ENCODE measurements at places on chromosomes 7 and 10.

GRCh38 chr10:49056356-49056755 is 59.0 kb downstream of the VSTM4 start:
- no peak for DNase-seq

GRCh38 chr7:22821702-22822485 is 755 bp downstream of the TOMM7 start:
- peak; percentile 56 for DNase-seq

DNA sequence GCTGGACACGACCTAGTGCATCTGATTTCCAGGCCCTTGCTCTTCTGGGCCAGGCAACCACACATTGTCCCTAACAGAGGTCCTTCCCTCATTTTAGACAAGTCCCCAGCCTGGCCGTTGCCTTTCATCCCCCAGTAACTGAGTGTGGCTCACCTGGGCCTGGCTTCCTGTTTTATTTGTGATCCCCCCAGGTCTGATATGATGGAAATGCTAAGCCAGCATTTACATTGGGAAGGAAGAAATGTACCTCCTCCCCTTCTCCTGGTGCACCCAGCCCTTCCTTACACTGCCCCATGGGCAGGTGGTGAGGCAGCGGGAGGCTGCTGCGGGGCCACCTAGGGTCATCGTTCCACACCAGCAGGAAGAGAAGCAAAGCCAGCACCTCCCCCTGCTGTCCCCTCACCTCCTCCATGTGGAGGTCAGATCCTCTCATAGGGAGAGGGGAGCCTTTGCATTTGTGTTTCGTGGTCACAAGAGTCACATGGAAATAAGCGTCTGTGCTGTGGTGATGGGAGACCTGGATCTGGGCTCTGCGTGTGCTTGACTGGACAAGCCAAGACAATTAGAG is 108.8 kb downstream of the GLRX3 start:
- peak; percentile 23 for DNase-seq

DNA sequence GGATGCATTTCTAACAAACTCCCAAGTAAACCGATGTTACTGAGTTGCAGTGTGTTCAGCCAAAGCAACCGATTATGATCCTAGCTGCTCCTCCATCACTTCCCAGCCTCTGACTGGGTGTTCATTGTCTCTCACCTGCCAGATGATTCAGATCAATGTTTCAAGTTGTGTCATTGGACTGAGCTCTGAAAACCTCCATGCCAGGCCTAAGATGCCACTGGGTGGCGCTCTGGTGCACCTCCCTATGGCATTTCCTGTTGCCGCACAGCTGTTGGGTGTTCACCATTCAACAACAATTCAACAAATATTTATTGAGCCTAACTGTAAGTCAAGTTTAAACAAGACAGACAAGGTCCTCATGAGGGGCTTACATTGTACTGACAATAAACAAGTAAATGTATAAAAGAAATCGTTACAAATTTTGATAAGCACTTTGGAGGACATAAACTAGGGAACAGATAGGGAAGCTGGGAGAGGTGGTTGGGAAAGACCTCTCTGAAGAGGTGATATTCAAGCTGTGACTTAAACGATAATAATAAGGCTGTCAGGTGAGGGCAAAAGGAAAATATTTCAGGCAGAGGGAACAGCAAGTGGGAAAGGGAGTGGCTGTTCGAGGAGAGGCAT is 22.8 kb downstream of the RGR start:
- peak; percentile 89 for DNase-seq

DNA sequence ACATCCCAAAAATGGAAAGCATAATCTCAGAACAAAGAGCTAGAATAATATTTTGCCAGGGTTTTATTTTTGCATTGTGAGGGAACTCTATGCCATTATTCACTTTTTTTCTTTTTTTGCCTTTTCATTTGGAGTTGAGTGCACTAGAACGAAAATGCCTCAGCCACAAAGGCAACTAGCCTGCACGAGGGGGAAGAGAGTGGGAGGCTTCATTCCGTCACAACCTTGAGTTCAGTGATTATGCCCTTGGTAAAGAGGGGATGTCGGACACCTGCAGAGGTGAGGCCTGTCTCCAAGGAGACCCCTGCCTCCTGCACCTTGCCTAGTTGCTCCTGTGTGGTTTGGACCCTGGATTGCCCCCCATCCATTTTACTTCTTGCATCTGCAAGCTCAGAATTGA is 232.7 kb downstream of the TEX36 start:
- DNase-seq: no peak

- no peak for DNase-seq
Observed at GRCh38 chr10:47294501-47294900, 5.5 kb upstream of the GDF10 start.

- DNase-seq: no peak
Observed at GRCh38 chr7:134083766-134084487, 43.2 kb upstream of the LRGUK start.

- no peak for DNase-seq
Observed at GRCh38 chr7:128053023-128053422, 21.8 kb upstream of the LRRC4 start.

DNA sequence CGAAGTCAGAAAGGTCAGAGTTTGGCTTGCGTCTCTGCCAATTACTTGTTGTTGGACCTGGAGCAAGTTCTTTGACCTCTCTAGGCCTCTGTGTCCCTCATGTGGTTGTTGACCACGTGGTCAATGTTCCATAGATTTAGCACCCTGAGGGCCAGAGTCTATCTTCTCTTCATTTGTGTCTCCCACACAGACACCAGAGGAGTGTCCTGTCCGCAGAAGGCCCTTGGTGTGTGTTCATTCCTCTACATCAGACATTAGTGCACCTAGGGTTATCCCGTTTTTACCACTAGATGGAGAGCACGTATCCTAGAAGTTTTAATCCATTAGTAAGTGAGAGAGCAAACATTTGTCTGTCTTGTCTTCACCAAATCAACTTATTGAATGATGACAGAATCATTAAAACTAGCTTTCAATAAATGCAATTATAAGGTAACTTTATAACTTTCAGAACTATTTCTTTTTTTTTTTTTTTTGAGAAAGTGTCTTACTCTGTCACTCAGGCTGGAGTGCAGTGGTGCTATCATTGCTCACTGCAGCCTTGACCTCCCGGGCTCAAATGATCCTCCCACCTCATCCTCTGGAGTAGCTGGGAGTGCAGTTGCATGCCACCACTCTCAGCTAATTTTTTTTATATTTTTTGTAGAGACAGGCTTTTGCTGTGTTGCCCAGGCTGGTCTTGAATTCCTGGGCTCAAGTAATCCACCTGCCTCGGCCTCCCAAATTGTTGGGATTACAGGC is 122.5 kb upstream of the ANKRD1 start:
- no peak for DNase-seq

DNA sequence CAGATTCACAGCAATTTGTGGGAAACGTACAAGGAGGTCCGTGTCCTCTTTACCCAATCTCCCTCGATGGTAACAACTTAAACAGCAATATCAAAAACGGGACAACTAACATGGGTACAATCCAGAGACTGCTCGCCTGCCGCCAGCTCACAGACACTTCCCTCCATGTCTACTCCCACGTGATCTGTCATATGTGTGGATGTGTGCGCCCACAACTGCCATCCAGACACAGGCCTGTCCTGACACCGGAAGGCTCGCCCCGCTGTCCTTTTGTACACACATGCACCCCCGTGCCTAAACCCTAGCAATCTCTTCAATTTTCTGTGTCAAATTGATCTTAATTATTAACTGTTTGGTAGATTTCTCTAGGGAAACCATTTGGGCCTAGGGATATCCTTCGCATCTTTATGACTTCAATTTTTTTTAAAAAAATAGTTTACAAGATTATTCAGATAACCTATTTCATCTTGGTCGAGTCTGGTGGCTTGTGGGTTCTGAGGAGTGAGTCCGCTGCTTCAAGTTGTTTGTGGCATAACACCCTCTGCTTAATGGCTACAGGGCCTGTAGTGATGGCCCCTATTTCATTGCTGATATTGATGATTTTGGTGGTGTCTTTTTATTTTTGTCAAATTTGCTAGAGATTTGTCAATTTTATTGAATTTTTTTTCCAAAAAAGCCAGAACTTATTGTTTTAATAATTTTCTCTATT is 260.6 kb downstream of the MAD1L1 start:
- no peak for DNase-seq

All from activated CD8-positive, alpha-beta memory T cell treated with anti-CD3 and anti-CD28 coated beads, Interleukin-2, amount 50 U/mL, for 48 hours (primary cell).